ENCODE measurements at places on chromosomes 12 and 14.

DNA sequence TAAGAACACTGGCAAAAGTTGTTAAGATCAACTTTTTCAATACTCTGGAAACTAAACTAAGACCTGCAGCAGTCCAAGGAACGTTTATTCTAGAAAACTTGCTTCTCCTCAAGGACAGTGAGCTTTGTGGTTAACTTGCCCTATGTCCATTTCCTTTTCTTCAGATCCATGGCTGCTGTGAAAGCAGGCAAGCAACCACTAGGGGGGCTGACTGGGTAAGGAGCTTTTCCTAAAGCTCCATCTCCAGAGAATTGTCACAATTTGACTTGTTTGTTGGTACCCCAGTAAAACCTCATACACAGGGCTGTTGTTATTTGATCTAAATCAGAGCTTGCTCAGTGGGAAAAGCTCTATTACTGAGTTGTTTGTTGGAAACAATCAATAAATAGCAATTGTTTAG lies 10.1 kb upstream of the RPL10L start:
- no peak for DNase-seq

DNA sequence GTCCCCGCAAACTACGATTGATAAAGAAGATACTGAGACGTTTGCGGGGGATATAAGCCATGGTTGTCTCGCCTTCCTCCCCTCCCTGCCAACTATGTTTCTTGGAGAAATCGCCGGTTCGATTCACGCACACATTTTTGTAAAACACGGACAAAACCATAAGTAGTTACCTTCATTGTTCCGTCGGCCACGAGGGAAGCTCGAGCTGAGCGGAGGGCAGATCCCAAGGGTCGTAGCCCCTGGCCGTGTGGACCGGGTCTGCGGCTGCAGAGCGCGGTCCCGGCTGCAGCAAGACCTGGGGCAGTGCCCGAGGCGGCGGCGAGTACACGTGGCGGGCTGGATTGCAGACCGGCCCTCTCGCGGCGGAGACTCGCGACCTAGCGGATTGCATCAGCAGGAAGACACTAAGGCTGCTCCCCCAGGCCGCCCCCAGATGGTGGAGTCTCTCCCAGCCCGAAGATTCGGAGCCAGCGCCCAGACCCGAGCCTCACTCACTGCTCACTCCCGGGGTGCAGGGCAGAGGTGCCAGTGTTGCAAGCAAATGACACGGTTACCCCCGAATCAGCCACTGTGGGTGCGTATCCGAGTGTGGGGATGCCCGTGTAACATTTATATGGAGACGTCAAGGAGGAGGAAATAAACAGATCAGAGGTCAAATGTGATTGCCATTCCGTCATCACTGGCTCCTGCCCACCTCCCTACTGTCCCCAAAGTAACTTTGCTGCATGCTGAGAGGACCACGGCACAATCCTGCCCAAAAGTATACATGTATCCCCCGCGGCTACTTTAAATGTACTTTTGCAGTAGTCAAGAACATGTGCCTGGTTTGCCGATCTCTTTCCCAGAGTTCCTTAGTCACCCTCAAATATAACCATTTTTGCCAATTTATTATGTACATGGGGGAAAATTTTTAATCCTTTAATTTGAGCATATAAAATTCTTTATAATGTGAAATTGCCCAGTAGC lies at the start of gene BCAT1:
TSS of gene BCAT1 (minus strand) at position 345 of the 966 bp plus-strand sequence. CDS start at position 176, 169 bp downstream.
- peak; percentile 11 for DNase-seq

DNA sequence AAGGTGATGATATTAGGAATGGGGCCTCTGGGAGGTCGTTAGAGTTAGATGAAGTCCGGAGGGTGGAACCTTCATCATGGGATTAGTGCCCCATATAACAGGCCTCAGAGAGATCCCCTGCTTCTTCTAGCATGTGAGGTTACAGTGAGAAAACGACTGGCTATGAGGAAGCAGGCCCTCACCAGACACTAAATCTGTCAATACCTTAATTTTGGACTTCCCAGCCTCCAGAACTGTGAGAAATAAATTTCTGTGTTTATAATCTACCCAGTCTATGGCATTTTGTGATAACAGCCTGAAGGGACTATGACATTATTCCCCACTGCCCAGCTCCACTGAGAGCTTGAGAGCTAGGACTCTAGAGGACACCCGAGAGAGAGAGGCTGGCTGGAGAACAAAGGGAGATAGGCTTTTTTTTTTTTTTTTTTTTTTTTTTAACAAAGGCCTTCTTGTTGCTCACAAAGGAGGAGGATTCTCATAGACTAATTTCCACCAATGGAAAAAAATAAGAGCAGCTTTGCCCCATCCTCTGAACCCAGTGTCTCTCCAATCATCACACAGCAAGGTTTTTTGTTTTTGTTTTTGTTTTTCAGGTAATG lies 87.8 kb upstream of the EEA1 start:
- no peak for DNase-seq

GRCh38 chr12:27460471-27460978 lies 14.0 kb downstream of the SMCO2 start:
- DNase-seq = no peak

GRCh38 chr12:117111386-117111785 lies 12.2 kb upstream of the TESC start:
- DNase-seq = no peak

- no peak for DNase-seq
Measured at GRCh38 chr12:49529414-49529813, 9.4 kb upstream of the KCNH3 start.

- no peak for DNase-seq
Measured at GRCh38 chr14:24246765-24247212, 4.4 kb upstream of the TINF2 start.

DNA sequence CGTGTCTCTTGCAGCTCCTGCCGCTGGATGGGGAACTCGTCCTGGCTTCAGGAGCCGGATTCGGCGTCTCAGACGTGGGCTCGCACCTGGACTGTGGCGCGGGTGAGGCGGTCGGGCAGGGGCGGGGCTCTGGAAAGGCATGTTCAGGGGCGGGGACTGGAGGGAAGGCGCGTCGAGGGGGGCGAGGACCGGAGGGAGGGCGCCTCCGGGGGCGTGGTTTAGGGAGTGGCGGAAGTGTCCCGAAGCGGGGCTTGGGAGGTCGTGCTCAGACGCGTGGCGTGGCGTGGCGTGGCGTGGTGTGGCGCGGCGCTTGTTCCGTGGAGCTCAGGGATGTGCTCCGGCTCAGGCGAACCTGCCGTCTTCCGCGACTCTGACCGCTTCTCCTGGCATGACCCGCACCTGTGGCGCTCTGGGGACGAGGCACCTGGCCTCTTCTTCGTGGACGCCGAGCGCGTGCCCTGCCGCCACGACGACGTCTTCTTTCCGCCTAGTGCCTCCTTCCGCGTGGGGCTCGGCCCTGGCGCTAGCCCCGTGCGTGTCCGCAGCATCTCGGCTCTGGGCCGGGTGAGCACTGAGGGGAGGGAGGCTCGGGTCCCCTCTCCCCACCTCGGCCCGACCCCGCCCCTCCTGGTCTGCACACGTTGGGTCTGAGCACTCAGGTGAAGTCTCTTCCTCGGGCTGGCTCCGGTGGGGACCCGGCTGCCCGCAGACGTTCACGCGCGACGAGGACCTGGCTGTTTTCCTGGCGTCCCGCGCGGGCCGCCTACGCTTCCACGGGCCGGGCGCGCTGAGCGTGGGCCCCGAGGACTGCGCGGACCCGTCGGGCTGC lies 6.2 kb downstream of the AMN start:
- peak; percentile 54 for DNase-seq

- DNase-seq = no peak
Measured at GRCh38 chr14:21749306-21749868, 75.8 kb upstream of the OR4E1 start.
